ENCODE measurements at places on chromosomes 7 and 10.

- no peak overlapping the region for H3K4me3 ChIP-seq
- no peaks in the 10 kb centered on the region for H3K36me3 ChIP-seq
These were observed 500.1 kb upstream of the KLF6 start for GRCh38 chr10:4285121-4285520.

GRCh38 chr10:108791794-108792474 lies 1131.4 kb downstream of the XPNPEP1 start:
- no peak for DNase-seq
- H3K36me3 ChIP-seq = no peaks in the 10 kb centered on the region
- no peak overlapping the region for H3K4me3 ChIP-seq
- no peaks in the 10 kb centered on the region for H3K4me1 ChIP-seq
- no peaks in the 10 kb centered on the region for H3K27me3 ChIP-seq
- no peak overlapping the region for H3K27ac ChIP-seq

DNA sequence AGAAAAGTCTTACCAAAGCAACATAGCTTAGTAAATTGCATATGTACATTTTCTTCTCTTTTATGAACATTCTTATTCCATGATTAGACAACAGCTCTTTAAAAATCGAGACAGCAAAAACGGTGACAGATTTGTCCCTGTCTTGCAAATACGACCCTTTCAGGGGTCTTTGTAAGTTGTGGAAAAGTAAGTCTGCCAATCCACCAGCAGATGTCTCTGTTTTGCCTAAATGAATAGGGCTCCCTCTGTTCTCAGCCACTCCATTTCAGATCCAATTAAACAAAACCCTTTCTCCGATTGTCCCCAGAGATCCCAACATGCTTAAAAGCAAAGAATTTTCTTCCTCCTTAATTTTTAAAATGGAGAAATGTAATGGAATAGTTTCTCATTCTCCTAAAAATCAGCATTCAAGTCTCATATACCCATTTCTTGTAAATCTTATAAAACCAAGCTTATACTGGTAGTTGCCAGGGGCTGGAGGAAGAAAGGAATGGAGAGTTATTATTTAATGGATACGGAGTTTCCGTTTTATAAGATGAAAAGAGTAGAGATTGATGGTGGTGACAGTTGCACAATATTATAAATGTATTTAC lies 61.0 kb upstream of the NFE2L3 start:
- no peak overlapping the region for H3K27ac ChIP-seq
- peaks cover 7% of the 10 kb centered on the region for H3K4me1 ChIP-seq
- no peaks in the 10 kb centered on the region for H3K36me3 ChIP-seq

GRCh38 chr7:69714886-69715576 lies 116.8 kb downstream of the AUTS2 start:
- H3K4me3 ChIP-seq = no peak overlapping the region
- H3K4me1 ChIP-seq = no peaks in the 10 kb centered on the region
- no peaks in the 10 kb centered on the region for H3K27me3 ChIP-seq
- H3K27ac ChIP-seq = no peak overlapping the region
- DNase-seq = no peak

DNA sequence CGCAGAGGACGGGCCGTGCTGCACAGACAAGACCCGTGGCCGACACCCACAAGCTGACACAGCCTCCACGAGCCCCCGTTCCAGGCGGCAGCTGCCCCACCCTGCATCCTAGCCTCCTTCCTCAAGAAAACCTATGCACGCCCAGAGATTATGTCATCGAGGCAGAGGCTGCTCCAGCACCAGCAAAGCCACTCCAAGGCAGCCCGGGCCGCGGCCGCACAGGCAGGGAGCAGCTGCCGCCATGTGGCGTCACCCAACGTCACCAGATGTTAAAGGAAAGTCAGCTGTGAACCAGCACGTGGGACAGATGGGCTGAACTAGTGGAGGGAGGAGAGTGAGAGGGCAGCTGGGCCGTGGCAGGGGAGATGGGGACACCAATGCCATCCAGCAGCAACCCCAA lies 59.8 kb downstream of the STK32C start:
- no peak for DNase-seq
- H3K27me3 ChIP-seq = no peaks in the 10 kb centered on the region
- H3K4me1 ChIP-seq = no peaks in the 10 kb centered on the region
- no peak overlapping the region for H3K4me3 ChIP-seq
- no peaks in the 10 kb centered on the region for H3K36me3 ChIP-seq
- no peak overlapping the region for H3K27ac ChIP-seq

DNA sequence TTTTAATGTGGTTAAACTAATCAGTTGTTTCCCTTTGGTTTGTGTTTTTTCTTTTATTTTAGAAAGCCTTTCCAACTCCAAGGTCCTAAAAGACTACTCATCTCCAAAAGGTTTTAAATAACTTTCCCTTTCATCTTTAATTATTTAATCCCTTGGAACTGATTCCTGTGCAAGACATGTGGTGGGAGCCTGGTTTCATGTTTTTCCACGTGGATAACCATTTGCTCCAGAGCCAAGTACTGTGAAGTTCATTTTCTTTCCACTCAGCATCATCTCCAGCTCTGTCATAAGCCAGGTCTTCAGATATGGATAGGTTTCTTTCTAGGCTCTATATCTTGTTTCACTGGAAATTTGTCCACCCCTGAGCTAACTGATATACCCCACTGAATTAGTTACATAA lies 16.7 kb downstream of the PPP1R3C start:
- no peaks in the 10 kb centered on the region for H3K36me3 ChIP-seq
- DNase-seq = no peak
- peaks cover 4% of the 10 kb centered on the region for H3K27me3 ChIP-seq

DNA sequence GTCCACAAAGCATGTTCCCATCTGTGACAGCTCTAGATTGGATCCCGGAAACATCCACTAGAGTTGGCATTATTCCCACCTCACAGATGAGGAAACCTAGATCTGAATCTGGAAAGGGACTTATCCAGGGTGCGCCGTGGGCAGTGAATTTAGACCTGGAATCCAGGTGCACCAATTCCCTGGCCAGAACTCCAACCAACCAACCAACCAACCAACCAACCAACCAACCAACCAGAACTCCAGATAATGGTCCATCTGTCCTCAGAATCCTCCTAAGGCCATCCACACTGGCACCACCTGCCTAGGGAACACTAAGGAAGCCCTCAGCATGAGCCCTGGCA lies 42.0 kb upstream of the ZMIZ1 start:
- H3K36me3 ChIP-seq = no peaks in the 10 kb centered on the region
- H3K27me3 ChIP-seq = no peaks in the 10 kb centered on the region
- H3K4me3 ChIP-seq = no peak overlapping the region
- no peak overlapping the region for H3K27ac ChIP-seq
- peaks cover 12% of the 10 kb centered on the region for H3K4me1 ChIP-seq
- no peak for DNase-seq

GRCh38 chr10:102394079-102394800 lies 1.3 kb upstream of the NFKB2 start:
- H3K27me3 ChIP-seq = no peaks in the 10 kb centered on the region
- DNase-seq = peak; percentile 99
- peak overlapping the region; percentile 100 for H3K27ac ChIP-seq
- H3K4me1 ChIP-seq = peaks cover 26% of the 10 kb centered on the region
- H3K36me3 ChIP-seq = peaks cover 21% of the 10 kb centered on the region
- peak overlapping the region; percentile 84 for H3K4me3 ChIP-seq

DNA sequence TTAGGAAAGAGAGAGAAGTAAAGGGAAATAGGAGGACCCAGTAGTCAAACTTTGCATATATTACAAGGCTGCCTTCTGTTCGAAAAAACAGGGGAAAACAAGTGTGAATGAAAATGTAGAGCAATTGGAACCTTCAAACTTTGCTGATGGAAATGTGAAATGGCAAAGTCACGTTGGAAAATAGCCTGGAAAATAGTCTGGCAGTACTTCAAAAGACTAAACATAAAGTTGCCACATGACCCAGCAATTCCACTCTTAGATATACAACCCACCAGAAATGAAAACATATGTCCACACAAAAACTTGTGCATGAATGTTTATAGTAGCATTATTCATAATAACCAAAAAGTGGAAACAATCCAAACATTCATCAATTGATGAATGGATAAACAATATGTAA lies 78.6 kb upstream of the IFRD1 start:
- H3K27ac ChIP-seq = no peak overlapping the region
- no peaks in the 10 kb centered on the region for H3K36me3 ChIP-seq
- no peak for DNase-seq

- no peaks in the 10 kb centered on the region for H3K27me3 ChIP-seq
- H3K27ac ChIP-seq = no peak overlapping the region
- no peaks in the 10 kb centered on the region for H3K4me1 ChIP-seq
- H3K36me3 ChIP-seq = no peaks in the 10 kb centered on the region
These were observed 149.7 kb downstream of the OAT start for GRCh38 chr10:124268976-124269375.

All from effector memory CD4-positive, alpha-beta T cell (primary cell).